ENCODE measurements at places on chromosomes 1 and 21.
A peak's percentile ranks its signal among the peaks of the same experiment; 100 is the strongest.

GRCh38 chr1:212353181-212353580 lies 61.5 kb downstream of the PACC1 start:
- DNase-seq, result no peak

DNA sequence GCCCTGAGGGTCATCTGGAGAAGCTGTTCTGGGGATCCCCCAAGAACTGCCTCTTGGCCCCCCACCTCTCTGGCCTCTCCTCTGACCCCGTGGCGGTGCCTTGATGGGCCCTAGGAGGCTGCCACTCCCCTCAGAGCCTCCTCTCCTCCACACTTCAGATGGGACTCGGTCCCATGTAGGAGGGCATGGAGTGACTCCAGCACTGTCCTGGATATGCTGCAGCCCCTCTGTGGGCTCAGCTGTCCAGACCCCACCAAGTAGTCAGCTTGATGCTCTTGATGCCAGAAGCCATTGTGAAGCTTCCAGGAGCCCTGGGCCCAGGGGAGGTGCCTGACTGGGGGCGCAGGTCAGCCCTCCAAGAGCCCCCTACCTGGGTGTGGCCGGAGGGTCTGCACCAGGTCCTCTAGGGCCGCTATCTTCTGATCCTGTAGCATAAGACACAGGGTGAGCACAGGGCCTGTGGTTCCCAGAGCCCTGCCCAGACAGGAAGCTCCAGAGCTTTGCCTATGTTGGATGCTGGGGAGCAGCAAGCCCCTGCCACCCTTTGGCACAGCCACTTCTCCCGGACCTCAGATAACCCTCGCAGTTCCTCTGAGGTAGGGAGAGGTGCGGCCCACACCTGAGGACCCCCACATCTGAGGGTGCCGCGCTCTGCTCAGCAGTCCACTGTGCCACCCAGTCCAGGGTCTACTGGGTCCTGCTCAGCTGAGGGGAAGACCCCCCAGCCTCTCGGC lies 9.2 kb downstream of the UBXN11 start:
- no peak for DNase-seq

DNA sequence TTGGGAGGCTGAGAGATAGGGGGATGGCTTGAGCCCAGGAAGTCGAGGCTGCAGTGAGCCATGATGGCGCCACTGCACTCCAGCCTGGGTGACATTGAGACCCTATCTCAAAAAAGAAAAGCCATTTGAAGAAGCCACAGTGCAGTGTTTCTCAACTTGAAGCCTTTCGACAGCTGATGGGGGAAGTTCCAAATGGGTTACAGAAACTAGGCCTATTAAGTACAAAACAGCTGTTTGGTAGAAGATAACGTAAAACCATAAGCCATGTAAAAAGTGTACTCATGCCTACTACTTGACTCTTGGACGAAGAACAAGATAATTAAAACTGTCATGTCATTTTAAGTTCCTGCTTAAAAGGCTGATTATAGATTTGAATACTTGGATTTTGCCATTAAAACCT lies 16.6 kb downstream of the COPA start:
- DNase-seq, result no peak

DNA sequence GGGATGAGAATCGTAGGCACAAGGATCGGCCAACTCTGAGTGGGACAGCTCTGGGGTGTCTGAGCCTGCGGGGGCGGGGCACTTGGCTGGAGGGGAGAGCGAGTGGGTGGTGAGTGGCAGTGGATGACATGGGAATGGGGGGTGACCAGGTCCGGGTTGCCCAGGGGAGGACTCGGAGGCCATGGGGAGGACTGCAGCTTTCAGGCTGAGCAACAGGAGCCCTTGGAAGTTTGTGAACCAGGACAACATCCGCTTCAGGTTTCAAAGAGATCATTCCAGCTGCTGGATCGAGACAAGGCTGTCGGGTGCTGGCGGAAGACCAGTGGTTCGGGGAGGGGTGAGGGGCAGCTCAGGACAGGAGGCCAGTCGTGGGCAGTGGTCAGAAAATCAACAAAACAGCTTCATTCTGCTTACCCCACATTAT lies 124.4 kb upstream of the IRF2BP2 start:
- no peak for DNase-seq

GRCh38 chr21:45308194-45309068 lies 20.7 kb upstream of the POFUT2 start:
- DNase-seq, result no peak

GRCh38 chr1:109322974-109323373 lies 16.2 kb upstream of the MYBPHL start:
- no peak for DNase-seq

- DNase-seq, result no peak
These were observed 11.8 kb upstream of the ALG14 start for GRCh38 chr1:95084317-95085176.

DNA sequence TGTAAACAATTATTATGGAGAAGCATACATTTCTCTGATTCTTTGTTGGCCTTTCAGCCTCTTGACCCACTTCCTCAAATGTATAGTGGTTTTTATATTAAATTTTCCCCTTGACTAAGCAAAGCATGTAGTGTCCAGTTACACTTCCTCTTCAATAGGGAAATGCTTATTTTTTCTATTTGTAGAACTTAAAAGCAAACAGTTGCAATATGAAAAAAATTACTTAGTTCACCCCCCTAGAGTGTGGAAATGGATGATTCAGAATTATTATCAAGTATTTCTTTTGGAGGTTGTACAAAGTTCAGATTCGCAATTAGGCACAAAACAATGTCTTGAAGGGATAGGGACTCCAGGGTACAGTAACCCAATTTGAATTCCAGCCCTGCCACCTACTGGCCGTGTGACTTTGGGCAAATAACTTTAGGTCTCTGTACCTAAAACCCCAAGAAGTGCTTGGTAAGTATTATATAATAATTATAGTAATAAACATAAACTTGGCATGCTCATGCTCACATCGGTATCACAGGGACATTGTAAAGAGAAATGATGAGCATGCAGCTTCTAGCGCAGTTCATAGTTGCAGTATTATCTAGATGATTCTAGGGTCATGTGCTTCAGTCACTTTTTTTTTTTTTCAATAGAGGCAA lies 28.6 kb upstream of the IFNGR2 start:
- peak; percentile 41 for DNase-seq

- no peak for DNase-seq
These were observed 515.8 kb downstream of the PTPRU start for GRCh38 chr1:29752141-29752540.

DNA sequence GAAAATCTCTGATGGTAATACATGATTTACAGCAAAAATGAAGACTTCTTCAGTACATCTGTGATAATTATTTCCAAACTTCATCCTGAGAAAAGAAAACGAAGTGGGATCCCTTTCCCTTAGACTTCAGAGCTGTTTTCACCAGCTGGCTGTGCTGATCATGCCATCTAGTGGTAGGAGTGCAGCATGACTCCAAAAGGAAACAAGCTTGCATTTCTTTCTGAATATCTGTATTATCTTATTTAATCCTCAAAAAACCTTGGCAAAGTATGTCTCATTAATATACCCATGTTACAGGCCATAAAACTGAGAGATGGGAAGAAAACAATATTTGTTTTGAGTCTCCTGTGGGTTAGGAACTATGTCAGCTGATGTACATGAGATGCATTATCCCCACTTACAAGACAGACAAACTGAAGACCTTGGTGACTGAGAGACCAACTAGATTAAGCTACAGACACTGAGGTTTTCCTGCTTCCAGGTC lies 9.8 kb upstream of the GJA8 start:
- peak; percentile 5 for DNase-seq

GRCh38 chr21:43307677-43308070 lies 119.3 kb downstream of the SIK1 start:
- no peak for DNase-seq

DNA sequence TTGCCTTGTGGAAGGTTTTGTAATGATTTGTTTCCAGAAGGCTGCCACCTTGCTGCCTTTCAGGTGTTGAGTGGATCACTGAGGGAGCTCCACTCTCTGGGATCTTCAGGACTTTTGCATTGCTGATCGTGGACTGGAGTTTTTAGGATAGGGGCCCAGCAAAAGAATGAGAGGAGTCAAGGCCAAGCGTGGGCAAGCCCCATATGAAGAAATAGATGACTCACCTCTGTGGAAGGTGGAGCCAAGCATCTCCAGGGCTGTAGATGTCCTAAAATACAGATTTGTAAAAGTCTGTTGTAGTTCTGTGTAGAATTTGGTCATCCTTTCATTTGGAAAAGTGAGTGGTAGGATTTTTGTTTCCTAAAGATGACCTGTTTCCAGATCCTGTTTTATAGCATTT lies 67.0 kb downstream of the ST3GAL3 start:
- DNase-seq, result no peak

DNA sequence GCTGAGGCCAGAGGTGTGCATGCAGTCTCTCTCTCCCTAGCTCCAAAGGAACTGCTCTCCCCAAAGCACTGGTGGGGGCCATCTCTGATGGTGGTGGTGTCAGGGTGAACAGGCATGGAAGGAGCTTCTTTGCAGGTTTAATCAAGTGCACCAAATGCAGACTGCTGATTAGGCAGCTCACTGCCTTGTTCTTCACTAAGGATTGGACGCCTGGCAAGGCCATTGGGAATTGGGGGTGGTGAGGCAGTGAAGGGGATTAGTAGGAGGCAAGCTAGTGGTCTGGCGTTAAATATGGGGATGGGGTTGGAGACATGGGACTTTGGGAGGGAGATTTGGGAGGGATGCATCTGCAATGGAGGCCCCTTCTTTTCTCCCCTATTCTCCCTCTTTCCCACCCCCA lies 1.5 kb downstream of the CACNA1E start:
- no peak for DNase-seq

DNA sequence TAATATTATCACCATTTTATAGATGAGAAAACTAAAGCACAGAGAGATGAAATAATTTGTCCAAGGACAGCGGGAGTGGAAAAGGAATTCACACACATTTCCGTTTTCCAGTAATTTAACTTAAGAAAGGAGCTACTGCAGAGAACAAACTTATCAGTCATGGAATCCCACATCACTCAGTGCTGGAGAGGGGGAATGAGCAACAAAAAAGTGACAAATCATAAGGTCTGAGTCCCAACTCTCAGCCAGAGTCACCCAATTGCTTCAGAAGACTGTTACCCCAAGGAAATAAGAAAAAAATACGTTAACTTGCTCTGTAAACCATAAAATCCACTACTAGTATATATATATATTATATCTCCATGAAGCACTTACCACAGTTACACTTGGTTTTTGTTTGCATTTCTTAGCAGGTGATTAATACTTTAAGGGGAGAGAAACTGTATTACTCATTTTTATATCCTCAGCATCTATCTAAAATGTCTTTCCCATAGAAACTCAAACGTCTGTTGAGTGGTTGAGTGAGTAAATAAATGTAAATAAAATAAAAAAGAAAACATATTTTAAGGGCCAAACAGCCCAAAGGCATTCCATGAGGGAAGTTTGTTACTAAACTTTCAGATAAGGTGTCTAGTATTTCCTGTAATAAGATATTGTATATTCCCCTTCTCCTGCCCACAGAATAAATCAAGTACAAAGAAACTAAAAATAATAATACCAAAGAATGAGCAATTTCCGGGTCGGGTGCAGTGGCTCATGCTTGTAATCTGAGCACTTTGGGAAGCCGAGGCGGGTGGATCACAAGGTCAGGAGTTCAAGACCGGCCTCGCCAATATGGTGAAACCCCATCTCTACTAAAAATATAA lies 76.8 kb downstream of the SLC45A1 start:
- DNase-seq, result no peak

GRCh38 chr1:67626861-67627235 lies 58.2 kb upstream of the GADD45A start:
- DNase-seq, result no peak
